T-helper 1 cell treated with Interleukin-12 subunit alpha and Interleukin-12 subunit beta and Interleukin-4 antibody, amounts not matched to agents 30 ng/mL and 1 ng/mL, for 36 hours (primary cell): ENCODE measurements at places on chromosomes 1 and 21. TPM values are rescaled to one million over a fixed set of nuclear protein-coding genes. Genes with fewer than 3 reads are reported as not detected.

ACKR1 gene
- total RNA-seq, result not detected in 2 replicates

CA6 gene
- total RNA-seq, result 1.9 and 2.3 TPM in 2 replicates

RAB13 gene
- total RNA-seq, result 1.3 and 1.7 TPM in 2 replicates

HLX gene
- total RNA-seq, result 5.2 and 6.0 TPM in 2 replicates

SLC2A5 gene
- total RNA-seq, result 0.39 TPM in 1 of 2 replicates, not detected in the other

C1orf167 gene
- not detected in 2 replicates for total RNA-seq

FCGR3A gene
- total RNA-seq, result not detected in 2 replicates

TNFRSF14 gene
- total RNA-seq, result 263 and 264 TPM in 2 replicates

TSPAN1 gene
- 0.17 TPM in 1 of 2 replicates, not detected in the other for total RNA-seq

NR0B2 gene
- total RNA-seq, result not detected in 2 replicates

SPATA17 gene
- total RNA-seq, result not detected in 2 replicates

S100B gene
- 0.49 TPM in 1 of 2 replicates, not detected in the other for total RNA-seq
